ENCODE measurements at places on chromosomes 4 and X.

GRCh38 chr4:81421346-81422218 lies 50.1 kb downstream of the RASGEF1B start:
- no peak for DNase-seq

DNA sequence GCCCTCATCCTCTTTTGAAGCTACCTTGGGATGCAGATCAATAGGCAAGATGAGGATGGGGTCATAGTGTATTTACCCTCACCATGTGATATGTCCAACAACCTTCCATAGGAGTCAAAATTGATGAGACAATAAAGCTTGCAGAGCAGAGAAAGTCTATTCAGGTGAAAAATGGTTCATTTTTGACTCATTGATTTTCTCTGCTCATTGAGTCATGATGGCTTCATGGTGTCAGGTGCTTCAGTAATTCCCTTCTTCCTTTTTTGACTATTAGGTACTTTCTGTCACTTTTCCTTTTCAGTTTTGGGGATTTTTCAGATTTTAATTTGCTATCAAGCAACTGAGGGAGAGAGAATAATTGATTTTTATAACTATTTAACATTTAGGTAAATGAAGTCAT lies 55.9 kb upstream of the IL2 start:
- no peak for DNase-seq

DNA sequence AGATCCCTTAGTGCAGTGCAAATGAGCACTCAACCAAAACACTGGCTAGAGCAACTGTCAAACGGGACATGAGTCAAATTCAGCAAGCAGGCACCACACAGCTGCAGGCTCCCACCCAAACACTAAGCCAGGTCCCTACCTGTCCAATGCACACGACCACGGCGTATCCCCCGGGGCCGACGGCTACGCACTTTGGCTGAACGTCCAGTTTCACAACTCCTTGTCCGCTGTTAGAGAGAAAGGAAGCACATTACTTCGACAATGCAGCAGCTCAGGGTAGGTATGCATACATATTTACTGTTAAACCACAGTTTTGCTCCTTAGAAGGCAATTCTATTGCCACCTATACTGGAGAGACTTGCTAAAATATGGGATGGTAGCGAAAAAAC lies 35.4 kb downstream of the WDR1 start:
- no peak for DNase-seq

DNA sequence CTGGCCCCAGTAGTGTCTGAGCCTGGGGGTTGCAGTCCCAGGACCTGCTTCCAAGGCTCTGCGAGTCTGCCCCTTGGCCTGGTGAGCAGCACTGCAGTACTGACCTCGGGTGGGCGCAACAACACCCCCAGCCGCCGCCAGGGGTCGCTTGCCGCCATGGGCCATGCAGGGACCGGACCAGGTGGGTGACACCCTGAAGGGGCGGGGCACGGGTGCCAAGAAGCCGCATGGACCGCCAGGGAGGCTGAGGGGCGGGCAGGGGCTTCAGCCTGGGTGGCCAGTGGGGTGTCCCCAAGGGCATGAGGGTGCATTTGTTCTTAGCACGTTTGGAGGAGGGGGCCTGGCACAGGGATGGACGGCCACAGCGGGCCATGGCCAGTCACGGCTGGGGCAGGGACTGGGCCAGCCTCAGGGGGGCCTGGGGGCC lies 25.0 kb downstream of the TACC3 start:
- no peak for DNase-seq

DNA sequence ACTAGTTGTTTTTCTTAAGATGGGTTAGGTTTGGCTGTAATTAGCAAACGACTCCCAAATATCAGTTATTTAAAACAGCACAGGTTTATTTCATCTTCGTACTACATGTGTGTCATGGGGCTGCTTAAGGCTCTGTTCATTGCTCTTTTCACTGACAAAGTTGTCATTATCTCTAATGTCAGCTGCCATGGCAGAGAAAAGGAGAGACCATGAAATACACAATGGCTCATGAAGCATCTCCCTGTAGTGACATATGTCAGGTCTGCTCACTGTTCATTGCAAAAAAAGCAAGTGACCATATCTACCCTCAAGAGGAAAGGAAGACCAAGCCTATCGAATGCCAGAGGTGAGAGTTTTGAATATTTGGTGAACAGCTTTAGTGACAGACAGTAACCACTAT lies 52.2 kb upstream of the PCDH7 start:
- DNase-seq: no peak

GRCh38 chr4:107901213-107901934 lies 30.0 kb upstream of the CYP2U1 start:
- no peak for DNase-seq

- no peak for DNase-seq
These were observed 557.7 kb downstream of the RAB28 start for GRCh38 chr4:12926189-12927066.

DNA sequence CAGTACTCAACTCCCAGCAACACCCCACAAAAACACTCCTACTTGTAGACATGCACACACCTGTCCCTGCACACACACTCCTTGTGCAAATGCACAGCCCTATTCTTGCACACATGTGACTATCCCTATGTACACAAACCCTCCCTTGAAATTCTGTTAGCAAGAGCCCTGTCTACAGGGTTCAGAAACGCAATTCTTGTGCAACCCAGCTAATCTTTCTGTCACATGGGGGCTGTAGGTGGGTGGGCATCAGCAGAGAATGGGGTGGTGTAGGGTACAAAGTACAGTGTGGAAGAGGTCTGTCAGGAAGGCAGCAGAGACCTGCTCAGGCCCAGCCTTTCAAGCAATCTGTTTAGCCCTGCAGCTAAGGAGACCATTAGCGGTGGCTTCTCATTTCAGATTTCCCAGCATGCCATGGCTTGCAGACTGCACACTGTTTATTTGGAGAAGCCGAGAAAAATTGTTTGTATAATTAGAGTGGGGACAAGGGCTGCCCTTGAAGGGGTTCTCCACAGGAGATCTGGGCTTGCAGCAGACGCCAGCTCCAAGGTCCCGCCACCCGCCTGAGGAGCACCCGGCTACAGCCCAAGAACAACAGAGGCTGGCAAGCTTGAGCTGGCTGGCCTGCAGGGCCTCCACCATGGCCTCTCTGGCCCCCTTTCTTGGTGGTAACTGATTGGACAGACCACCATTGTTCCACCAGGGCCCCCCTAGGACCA lies 144.0 kb upstream of the PJA1 start:
- no peak for DNase-seq

GRCh38 chrX:71056867-71057266 lies 11.3 kb downstream of the SNX12 start:
- DNase-seq: no peak

- no peak for DNase-seq
These were observed 1506.6 kb downstream of the PCDH7 start for GRCh38 chr4:32226733-32227132.

- peak; percentile 7 for DNase-seq
These were observed 39.4 kb upstream of the NDP start for GRCh38 chrX:44012484-44013096.

All from fibroblast of skin of left quadriceps (primary cell).